ENCODE measurements at places on chromosomes 12 and 14.
A peak's percentile ranks its signal among the peaks of the same experiment; 100 is the strongest.

DNA sequence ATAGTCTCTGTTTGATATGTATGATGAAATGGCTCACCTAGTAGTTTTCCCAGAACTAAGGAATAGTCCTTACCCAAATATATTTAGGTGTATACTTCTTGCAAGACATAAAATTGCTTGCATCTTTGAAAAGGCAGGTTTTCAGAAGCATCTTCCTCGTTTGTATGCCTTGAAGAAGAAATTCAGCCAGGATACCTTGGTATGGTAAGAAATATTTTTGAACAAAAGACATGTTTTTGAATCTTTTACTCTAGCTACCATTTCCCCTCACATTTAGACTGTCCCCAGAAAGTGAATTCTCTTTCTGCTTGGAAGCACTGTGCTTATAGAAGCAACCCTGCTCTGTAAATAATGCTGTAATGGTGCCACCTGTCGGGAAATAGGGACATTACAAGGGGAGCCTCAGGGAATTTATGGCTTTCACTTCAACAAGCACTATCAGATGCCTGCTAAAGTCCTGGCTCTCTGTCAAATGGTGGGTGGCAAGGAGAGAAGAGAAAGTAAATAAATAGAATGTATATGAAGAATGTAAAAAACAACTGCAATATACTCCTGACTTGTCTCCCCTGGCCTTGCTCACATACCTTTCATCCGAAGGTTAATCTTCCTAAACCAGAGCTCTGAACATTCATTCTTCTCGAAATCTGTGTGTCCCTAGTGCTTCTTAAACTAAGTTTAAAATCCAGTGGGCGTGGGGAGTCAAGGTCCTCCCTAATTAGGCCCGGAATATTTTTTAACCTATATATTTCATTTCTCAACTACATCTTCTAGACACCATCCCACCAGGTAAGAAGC, 6.1 kb downstream of the CCDC184 start:
- no peak for DNase-seq

DNA sequence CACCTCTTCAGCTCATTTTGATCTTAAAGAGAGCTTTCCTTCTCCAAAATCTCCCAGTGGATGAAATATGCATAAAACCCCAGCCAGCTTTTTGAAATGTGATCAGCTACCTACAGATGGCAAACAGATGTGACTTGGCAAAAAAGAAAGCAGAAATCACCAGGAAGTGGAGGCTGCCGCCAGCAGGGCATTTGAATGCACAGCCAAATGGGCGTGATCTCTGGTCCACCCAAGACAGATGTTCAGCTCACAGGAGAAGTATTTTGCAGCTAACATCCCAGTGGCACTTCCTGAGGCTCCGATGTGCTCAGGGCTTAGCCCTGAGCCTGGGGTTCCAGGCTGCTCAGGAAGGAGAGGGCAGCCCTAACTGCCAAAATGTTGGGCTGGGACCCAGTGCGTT, 78.3 kb downstream of the LGMN start:
- DNase-seq = no peak

GRCh38 chr14:95370076-95370475, 50.4 kb upstream of the CLMN start:
- DNase-seq = no peak

DNA sequence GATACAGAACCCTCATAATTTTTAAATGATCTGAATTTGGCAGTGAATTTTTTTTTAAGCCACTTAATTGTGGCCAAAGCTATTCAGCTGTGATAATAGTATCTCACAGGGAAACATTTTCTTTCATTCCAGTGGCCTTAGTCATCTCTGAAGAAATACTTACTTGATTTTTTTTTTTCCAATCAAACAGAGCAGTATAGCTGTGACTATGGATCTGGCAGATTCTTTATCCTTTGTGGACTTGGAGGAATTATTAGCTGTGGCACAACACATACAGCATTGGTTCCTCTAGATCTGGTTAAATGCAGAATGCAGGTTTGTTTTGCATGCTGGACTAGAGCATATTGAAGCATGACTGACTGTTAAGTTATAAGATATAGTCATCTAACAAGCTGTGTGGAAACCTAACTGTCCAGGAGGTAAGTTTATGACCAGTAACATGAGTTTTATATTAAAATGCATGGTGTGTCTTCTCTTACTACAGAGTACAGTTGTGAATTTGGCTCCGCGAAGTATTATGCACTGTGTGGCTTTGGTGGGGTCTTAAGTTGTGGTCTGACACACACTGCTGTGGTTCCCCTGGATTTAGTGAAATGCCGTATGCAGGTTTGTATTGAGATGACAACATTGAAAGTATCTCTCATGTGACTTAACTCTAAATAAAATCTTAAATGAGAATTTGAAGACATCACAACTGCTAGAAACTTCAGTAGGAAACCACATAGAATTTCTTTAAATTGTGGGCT, 1.9 kb downstream of the SLC25A3 start:
- DNase-seq = no peak

DNA sequence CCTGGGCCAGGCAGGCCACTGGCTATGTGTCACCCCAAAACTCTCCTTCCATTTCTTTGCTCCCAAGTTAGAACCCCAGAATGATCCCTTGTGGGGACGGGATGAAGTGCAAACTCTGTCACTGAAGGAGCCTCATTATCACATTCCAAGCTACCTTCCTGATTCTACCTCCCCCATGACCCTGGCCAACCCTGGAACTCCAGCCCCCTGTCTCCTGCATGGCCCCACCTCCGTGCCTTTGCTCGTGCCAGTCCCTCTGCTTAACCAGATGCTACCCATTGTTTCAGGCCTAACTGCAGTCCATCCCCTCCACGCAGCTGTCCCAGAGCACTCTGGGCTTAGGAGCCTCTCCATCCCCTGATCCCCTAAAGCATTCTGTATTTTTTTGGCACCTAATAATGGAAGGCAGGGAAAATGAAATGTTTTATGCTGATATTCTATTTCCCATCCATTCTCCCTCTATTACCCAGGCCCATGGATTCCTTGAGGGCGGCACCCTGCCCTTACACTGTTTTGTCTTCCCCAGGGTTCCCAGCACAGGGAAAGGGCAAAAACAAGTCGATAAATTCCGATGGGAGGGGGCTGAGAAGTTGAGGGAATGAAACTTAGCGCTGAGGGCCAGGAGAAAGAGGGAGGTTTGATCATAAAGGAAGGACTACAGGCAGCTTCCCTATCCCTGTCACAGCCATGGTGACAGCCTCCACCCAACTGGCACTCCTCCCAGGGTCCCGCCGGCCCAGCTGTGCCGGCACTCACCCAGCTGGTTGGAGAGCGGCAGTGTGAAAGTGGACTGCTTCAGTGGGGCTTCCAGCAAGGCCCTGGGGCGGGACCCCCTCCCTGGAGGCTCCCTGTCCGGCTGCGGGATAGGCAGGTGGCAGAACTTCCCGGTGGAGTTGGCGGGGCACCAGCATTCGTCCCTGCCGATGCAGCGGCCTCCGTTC, 58.1 kb downstream of the ISCA2 start:
- DNase-seq = no peak

GRCh38 chr12:62313727-62314380, 53.6 kb downstream of the USP15 start:
- no peak for DNase-seq

DNA sequence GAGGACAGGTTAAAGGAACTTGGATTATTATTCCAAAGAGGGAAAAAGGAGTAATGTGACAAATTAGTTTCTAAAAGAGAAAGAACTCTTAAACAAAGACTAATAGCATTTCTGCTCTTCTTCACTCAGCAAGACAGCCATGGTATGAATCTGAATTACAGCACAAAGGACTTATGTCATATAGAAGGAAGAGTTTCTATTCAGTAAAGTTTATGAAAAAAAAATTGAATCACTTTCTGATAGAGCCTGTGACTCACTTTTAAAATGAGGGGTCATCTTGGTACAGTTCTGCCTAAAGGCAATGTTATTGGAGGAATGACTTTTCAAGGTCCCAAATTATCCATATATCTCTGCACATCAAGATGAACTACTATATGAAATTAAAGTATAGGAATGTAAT, 101.7 kb downstream of the DUSP6 start:
- no peak for DNase-seq

GRCh38 chr12:6592087-6592486, 15.1 kb downstream of the CHD4 start:
- DNase-seq = no peak

- DNase-seq = no peak
Measured at GRCh38 chr12:113371808-113372207, 13.4 kb downstream of the PLBD2 start.

DNA sequence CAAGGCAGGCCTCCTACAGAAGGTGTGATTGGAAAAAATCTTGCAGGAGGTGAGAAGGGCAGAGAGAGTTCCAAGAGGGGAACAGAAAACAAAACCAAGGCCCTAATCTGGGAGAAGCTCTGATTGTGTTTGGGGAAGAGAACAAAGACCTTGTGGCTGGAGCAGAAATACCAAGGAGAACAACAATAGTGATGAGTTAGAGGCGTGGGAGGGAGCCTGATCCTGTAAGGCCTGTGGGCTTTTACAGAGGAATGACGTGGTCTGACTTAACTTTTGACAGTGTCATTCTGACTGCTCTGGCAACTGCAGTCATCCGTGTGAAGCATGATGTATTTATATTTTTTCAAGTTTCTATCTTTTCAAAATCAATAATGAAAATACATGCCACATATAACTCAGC, 200.6 kb downstream of the ANO4 start:
- no peak for DNase-seq

GRCh38 chr14:65631040-65631439, 218.5 kb downstream of the FUT8 start:
- DNase-seq = no peak

GRCh38 chr14:58151133-58152013, 640 bp downstream of the ARMH4 start:
- DNase-seq = peak; percentile 56

GRCh38 chr14:104900639-104901512, 23.8 kb upstream of the PLD4 start:
- no peak for DNase-seq

DNA sequence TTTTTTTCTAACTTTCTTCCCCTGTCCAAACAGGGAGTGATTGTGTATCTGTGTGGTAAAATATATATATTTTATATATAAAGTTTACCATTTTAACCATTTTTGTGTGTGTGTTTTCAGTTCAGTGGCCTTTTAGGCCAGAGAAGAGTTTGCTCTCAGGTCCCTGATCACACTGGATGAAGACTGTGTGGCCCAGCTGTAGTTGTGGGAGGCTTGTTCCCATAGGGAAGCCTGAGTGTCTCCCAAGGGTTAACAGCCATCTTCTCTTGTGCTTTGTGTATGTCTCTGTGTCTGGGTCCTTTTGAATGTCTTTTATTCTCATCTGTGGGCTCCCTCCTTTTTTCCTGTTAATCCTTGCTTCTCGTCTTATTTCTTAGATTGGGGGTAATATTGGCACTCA, 23.4 kb downstream of the CGRRF1 start:
- no peak for DNase-seq

- DNase-seq = no peak
Measured at GRCh38 chr14:101587441-101587911, 26.2 kb downstream of the DIO3 start.

DNA sequence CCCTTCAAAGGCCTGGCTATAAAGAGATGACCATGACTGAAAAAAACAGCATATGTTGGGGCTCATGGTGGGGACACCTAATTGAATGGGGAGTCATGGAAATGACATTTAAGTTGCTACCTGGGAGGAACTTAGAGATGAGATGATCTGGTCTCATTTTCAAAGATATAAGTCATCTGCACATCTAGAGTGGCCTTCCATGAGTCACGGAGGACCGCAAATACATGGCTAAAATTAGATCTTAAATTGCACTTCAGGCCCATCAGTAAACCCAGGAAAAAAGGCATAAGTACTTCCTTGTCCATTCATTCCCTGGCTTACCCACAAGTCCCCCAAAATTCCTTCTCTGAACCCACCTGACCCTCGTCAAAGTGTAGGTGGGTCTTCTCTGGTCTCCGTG, 53.4 kb downstream of the SPTB start:
- DNase-seq = no peak

- no peak for DNase-seq
Measured at GRCh38 chr14:33370426-33370825, 431.7 kb downstream of the NPAS3 start.

DNA sequence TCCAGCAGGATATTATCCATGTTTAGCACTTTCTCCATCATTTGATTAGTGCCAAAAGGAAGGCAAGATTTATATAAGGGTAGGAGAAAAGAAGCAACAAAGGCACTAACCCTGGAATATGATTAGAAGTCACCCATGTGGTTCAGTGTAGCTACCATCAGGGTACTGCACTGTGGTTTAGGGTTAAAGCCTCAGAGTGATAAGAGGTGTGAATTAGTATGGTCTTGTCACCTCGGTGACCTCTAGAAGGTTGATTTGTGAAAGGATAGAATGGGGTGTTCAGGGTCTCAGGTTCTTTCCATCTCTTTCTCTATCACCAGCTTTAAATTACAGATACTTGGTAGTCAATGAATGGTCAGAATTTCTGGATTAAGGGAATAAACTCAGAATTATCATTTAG, 103.0 kb upstream of the TMTC2 start:
- no peak for DNase-seq

- no peak for DNase-seq
Measured at GRCh38 chr12:115264605-115265004, 580.6 kb upstream of the TBX3 start.

- DNase-seq = peak; percentile 60
Measured at GRCh38 chr14:100677554-100678468, 48.9 kb upstream of the DLK1 start.

DNA sequence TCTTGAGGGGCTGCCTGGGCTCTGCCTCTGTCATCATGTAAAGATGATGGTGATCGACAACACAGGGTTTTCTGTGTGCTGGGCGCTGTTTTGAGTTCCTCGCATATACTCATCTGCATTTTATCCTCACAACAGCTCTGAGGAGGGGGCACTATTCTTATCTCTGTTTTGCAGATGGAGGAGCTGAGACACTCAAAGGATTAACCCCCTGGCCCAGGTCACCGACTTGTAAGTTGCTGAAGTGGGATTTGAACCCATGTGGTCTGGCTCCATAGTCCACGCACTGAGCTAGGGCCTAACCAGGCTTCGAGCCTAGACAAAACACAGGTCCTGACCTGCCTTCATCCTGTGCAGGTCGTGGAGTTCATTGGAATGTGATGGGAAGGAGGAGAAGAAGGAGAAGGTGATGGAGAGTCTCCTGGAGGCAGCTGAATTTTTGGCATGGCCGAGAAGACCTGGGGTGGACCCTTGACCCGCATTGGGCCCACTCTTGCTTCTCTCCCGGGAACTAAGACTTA, 140.0 kb downstream of the ASCL4 start:
- DNase-seq = no peak

DNA sequence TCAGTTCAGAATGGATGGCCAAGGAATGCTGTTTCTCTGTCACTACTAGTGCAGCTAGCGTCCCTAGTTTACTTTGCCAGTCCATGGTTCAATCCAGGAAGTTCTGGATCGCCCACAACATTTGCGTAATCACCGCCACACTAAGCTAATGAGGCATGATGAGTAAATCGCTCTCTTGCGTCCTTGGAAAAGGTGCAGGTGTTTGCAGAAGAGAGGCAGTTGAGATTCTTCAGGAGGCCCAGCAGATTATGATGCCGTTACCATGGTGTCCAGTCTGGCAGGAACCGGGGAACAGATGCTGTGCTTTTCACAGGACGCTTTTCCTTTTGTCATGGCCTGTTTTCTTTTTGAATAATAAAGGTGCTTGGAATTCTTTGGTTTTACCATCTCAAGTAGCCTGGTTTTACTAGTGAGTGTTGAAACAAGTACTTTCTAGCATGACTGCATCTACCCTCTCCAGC, 9.0 kb downstream of the TPH2 start:
- no peak for DNase-seq

GRCh38 chr12:39378341-39378740, 64.6 kb downstream of the KIF21A start:
- no peak for DNase-seq

GRCh38 chr14:54440476-54440872, 700 bp downstream of the CNIH1 start:
- no peak for DNase-seq

GRCh38 chr12:19224746-19225145, 95.2 kb downstream of the PLEKHA5 start:
- DNase-seq = no peak
